ENCODE measurements at places on chromosomes 13 and 19.

GRCh38 chr13:35770756-35771297, 294.3 kb upstream of the MAB21L1 start:
- no peak for DNase-seq

- DNase-seq: no peak
Measured at GRCh38 chr13:48437371-48437770, 24.5 kb upstream of the LPAR6 start.

GRCh38 chr13:76828316-76828741, 57.9 kb downstream of the KCTD12 start:
- no peak for DNase-seq

GRCh38 chr13:34156841-34157365, 339.0 kb downstream of the RFC3 start:
- no peak for DNase-seq

GRCh38 chr19:38507551-38508127, 74.1 kb downstream of the RYR1 start:
- no peak for DNase-seq

All from cerebellar nuclear complex (tissue), 1 donor.